Left lobe of liver (tissue), 2 donors: ENCODE measurements at places on chromosomes 6 and 20.

- no peak for DNase-seq
These were observed 30.8 kb upstream of the RUNX2 start for GRCh38 chr6:45297320-45297719.

DNA sequence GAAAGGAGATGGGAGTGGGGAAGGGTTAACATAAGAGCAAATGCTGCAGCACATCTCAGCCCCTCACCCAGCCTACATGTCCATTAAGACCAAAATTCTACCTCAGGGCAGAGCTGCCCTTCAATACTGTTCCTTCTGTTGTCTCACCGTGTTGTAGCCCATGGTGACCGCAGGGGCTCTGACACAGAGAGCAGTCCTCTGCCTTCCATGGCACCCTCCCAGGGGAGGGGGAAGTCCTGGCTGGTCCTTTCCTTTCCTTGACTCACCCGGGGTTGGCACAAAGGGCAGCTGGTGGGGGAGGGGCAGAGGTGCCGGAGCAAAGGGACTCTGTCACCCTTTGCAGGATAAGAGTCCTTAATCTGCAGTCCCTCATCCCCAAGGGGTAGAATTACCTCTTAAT, 15.2 kb downstream of the NKX2-2 start:
- DNase-seq, result no peak

GRCh38 chr6:53492860-53493634, 51.9 kb downstream of the GCLC start:
- peak; percentile 58 for DNase-seq

DNA sequence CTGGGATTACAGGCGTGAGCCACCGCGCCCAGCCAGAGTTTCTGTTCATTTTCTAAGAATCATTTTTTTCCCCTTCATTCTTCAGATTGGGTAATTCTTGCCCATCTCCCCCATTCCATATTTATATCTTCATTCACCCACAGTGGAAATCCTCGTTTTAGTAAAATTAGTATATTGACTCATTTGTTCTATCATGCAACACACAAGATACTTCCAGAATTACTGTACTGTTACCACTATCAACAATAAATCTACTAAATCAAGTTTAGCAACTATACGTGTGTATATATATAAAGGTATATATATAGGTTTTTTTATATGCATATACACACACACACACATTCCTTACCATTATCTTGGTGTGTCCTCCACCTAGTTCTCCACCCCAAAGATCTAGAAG, 41.2 kb upstream of the KCNG1 start:
- DNase-seq, result no peak

DNA sequence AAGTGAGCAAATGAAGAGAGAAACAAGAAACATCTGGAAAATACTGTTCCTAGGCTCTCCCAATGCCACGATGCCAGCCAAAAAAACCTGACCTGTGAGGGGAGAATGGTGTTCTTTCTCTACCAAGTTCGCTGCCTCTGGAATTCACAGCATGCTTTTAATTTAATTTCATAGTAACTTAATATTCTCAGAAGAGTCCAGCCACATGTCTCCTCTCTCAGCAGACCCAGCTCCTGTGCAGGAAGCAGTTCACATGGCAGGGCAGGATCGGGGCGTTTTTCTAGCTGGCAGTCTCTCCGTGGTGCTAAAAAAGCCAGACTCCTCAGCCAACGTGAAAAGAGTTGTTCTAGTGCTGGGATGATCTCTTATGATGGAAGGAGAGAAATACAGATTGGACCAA, 57.5 kb downstream of the BFSP1 start:
- no peak for DNase-seq

DNA sequence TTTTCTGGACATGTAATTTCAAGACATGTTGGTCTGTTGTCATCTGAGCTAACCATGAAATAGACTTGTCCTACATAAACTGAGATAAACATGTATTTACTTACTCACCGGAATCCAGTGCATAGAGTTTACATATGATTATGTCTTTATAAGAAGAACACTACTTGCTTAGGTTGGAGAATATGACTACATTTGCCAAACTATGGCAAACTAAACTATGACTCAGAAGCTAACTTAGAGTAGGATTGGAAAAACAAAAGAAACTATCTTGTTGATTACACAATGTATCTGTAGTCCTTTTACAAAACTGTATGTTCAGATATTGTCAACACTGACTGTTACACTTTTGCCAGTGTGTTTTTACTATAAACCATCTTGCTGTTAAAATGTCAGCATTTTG, 113.3 kb downstream of the CRYBG1 start:
- no peak for DNase-seq

- DNase-seq, result no peak
These were observed 19.8 kb downstream of the ERGIC3 start for GRCh38 chr20:35561671-35562070.

DNA sequence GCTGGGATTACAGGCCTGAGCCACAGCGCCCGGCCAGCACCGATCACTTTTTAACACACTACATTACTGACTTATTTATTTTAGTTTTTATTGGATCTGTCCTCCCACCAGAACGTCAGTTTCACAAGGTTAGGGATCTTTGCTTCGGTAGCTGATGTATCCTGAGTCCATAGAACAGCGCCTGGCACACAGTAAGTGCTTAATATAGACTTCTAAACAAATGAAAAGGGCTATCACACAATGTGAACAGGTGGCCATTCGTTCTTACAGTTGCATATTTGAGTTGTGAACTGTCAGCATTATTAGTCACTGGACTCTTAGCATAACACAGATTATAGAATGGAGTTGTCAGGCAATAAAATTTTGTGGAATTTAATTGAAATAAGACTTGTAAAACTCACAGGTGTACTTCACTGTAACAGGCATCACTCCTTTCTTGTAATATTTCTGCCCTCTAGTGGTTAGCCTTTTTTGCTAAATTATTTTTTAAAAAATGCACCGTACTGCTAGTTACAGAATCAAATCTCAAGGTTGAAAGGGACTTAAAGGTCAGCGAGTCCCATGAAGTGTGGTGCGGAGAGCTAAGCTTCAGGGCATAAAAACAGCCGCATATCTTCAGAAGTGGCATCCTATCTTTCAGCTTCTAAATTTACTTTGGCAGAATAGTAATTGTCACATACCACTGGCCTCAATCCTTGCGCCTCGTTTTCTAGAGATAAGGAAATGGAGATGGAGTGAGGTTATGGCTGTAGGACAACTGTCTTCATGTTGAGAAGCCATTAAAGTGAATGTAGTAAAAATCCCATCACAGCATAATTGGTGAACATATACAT, 3.4 kb upstream of the TBC1D7 start:
- DNase-seq, result no peak

- no peak for DNase-seq
These were observed 64.2 kb downstream of the EDN3 start for GRCh38 chr20:59364611-59365010.

- no peak for DNase-seq
These were observed 108.9 kb upstream of the SYNDIG1 start for GRCh38 chr20:24360531-24360930.

GRCh38 chr20:3890398-3890751, 1.2 kb downstream of the PANK2 start:
- DNase-seq, result no peak

GRCh38 chr6:167148997-167149396, 8.8 kb downstream of the GPR31 start:
- no peak for DNase-seq

DNA sequence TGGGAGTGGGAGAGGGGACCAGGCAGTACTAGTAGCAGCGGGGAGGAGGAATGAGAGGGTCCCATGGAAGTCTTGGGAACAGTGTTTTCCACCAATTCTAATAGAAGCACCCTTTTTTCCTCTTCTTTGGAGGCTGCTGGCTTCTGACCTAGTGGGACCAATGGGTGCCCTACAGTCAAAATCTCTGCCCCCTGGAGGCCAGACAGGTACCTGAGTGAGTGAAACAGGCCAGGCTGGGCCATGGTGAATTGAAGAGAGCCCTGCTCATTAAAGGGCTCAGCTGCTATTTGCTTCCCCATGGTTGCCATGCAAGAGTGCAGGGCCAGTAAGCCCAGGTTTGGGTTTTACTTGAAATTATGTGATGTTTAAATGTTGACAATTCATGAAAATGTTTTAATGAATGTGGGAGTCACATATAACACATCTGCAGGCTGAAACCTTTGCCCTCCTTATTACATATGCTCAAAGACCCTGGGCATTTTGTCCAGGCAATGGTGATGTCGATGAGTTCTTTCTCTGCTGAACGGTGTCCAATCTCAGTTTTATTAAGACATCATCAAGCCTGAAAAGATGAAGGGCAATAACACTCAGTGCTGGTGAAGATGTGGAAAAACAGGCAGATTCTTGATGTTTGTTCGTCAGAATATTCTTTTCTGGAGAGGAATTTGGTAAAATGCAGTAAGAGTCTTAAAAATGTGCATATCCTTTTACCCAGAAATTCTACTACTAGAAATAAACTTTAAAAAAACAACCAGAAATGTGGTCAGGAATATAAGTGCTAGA, 42.3 kb upstream of the OCSTAMP start:
- DNase-seq, result no peak

GRCh38 chr20:49519777-49520359, 37.4 kb upstream of the KCNB1 start:
- no peak for DNase-seq

DNA sequence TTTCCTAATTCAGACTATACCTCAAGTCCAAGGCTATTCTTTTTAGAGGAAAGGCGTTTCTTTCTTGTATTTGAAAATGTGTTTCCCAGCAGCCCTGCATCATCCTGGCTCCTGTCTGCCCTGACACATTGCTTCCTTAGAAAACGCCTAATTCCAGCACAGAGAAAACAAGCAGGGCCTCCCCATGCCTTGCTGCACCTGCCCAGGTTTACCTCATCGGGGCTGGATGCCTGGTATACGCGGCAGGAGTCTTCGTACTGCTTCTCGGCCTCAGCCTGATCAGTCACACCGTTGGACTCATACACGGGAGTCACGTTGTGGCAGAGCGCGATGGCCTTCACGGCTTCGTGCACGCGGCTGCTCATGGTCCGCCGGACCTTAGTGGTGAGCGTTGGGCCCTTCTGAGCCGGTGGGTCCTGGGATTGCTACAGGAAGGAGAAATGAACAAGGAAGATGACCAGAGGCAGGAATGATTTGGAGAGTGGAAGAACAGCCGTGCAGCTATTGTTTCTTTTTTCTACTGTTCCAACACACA, 111.4 kb downstream of the ATP9A start:
- no peak for DNase-seq

DNA sequence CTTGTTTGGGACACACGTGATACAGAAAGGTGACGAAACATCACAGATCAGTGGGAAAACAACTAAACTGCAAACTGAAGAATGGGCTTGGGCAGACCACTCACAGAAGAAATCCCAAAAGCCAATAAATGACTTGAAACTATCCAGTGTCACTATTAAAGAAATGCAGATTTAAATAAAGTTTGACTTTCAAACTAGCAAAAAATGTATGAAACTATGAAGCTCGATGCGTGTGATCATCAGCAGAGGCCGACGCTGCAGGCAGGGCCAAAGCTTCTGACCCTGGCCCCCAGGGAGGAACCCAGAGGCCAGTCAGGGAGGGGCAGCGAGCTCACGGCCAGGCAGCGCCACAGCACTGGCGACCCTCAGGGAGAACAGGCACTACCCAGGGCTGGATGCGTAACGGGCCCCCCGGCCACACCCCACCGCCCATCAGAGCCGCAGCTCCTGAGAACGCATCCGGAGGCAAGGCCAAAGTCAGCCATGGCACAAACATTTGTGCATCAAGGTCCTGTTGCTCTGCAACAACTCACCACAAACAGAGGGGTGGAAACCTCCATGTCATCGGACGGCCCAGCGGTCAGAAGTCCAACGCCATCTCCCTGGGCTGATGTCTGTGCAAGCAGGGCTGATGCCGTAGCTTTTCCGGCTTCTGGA, 94.1 kb downstream of the YTHDF1 start:
- no peak for DNase-seq

- DNase-seq, result peak; percentile 61
These were observed 72.3 kb downstream of the BTBD9 start for GRCh38 chr6:38567436-38567835.

- no peak for DNase-seq
These were observed 64.9 kb downstream of the IRF4 start for GRCh38 chr6:456358-456867.

DNA sequence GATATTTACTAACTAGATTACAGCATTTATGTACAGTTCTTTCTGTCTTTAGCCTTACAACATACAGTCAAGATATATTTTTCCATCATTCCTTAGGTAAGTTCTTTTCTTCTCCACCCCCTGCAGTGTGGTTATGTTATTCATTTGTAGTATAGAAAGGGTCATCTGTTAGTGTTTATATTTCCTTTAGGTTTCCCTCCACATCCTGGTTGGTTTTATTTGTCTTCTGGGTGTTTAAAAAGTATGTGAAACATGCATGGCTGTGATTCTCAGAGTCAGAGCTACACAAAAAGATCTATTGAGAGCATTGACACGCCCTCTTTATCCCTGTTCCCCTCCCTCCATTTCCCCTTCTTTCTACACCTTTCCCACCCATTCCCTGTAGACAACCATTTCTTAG, 20.1 kb downstream of the DHX35 start:
- no peak for DNase-seq

- no peak for DNase-seq
These were observed 10.0 kb upstream of the DUSP22 start for GRCh38 chr6:282177-282866.

GRCh38 chr6:148954934-148955333, 208.1 kb downstream of the UST start:
- no peak for DNase-seq

DNA sequence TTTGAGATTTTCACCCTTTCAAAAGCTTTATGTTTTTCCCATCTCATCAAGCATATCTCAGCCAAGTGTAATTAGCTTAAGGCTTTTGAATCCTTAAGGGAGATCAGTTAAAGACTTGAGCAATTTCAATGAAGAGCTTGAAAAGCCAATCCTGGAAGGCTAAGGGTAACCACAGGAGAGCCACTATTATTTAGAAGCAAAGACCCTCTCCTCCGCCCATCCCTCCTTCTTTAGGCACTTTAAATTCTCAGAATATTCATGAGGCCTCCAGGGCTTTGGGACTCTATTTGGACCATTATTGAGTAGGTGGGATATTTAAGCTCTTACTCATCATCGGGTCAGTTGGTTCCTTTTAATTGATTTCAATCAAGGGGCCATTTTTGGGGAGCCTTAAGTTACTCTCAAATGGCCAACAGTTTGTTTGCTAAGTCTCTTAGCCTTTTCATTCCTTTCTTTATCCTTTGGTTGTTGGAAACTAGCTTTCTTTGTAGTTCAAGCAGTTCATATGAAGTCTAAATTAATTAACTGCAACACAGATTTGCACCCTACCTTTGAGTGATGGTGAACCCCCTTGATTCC, 567.2 kb downstream of the KIF16B start:
- DNase-seq, result no peak

- DNase-seq, result no peak
These were observed 45.1 kb downstream of the KHDC1L start for GRCh38 chr6:73180076-73180738.

DNA sequence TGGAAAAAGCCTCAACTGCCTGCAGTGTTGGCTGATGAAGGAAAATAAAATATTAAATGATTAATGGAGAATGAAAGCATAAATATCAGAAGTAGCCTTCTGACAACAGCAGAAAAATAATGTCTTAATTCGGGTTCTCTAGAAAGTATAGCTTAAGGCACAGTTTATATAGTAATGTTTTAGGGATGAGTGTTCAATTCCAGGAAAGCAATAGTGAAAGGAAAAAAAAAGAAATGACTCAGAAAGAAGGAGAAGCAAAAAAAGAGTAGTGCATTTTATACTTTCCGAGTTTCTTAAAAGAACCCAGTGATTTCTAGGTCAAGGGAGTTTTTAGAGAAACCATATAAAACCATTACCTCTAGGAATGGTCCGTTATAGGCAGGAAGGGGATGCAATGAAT, 137.3 kb downstream of the HTR1B start:
- no peak for DNase-seq

GRCh38 chr6:83708546-83708969, 343 bp downstream of the SNAP91 start:
- DNase-seq, result no peak

GRCh38 chr6:32883789-32884188, 29.8 kb downstream of the PSMB9 start:
- DNase-seq, result no peak
